Activated CD8-positive, alpha-beta T cell treated with anti-CD3 and anti-CD28 coated beads, Interleukin-2, amount 10 ng/mL, durations not matched to agents 7 days and 5 days (primary cell): ENCODE measurements at places on chromosomes 13 and 19. TPM values are rescaled to one million over a fixed set of nuclear protein-coding genes. Genes with fewer than 3 reads are reported as not detected.

The ZNF486 gene
- total RNA-seq, result 13.9 TPM

DNA sequence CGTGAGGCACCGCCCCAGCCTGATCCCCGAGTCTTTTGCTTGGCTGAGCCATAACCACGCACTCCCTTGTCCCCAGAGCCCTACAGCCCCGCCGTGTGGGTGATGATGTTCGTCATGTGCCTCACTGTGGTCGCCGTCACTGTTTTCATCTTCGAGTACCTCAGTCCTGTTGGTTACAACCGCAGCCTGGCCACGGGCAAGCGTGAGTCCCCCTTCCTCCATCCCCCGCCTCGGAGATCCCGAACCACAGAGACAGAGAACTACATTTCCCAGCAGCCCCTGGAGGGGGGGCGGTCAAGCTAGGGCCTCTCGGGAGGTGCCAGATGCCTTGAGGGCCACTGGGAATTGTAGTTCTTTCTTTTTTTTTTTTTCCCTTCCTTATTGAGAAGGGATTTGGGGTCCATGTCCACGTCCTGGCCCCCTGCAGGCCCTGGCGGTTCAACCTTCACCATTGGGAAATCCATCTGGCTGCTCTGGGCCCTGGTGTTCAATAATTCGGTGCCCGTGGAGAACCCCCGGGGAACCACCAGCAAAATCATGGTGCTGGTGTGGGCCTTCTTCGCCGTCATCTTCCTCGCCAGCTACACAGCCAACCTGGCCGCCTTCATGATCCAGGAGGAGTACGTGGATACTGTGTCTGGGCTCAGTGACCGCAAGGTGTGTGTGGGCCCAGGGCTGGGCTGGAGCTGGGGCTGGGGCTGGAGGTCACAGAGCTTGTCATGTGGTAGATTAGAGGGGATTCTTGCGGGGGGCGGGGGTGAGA is 25.9 kb downstream of the GRIN2D start:
- peak overlapping the region; percentile 90 for H3K27ac ChIP-seq
- peak overlapping the region; percentile 76 for H3K4me3 ChIP-seq
- peaks cover 31% of the 10 kb centered on the region for H3K4me1 ChIP-seq
- peaks cover 23% of the 10 kb centered on the region for H3K27me3 ChIP-seq

- peak overlapping the region; percentile 97 for H3K4me3 ChIP-seq
- peaks cover 45% of the 10 kb centered on the region for H3K4me1 ChIP-seq
- H3K27me3 ChIP-seq, result peaks cover 7% of the 10 kb centered on the region
- H3K27ac ChIP-seq, result peak overlapping the region; percentile 96
- peak; percentile 78 for DNase-seq
These were observed 622 bp upstream of the FXYD5 start for GRCh38 chr19:35153701-35154524.

DNA sequence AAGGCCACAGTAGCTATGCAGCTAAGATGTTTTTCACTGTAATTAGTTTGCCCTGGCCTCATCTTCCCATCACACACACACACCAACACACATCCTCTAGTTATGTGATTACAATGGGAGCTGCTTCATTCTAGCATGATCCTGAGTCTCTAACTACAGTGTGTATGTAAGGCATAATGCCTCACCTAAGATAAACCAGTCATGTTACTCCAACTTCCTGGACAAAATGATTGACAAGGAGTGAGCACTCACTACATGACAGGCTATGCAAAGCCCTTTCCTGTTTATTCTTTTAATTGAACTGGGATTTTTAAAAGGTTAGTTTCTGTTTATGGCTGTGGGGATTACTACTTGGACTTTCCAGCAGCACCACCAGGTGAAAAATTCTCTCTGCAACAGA is 400.8 kb upstream of the ATXN8OS start:
- H3K27me3 ChIP-seq, result no peaks in the 10 kb centered on the region
- no peak overlapping the region for H3K27ac ChIP-seq
- no peak overlapping the region for H3K4me3 ChIP-seq
- no peaks in the 10 kb centered on the region for H3K4me1 ChIP-seq
- DNase-seq, result no peak

DNA sequence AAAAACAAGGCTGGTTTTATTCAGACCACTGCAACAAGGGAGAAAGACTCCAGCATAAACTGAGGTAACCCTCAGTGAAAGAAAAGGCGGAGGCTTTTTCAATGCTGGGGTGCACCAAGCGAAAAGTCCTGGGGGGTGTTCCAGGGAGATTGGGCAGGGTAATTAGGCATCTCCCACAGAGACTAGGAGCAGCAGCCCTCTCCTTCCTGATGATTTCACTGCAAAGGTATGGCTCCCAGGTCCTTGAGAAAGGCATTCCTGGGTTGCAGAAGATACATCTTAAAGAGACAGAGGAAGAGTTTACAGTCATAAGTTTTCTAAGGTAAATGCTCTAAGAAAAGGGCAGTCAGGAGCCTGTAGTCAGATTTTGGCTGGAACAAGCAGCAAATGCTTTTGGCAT is 412.0 kb downstream of the FOXO1 start:
- no peak overlapping the region for H3K27ac ChIP-seq
- H3K27me3 ChIP-seq, result no peaks in the 10 kb centered on the region
- no peak for DNase-seq
- H3K4me1 ChIP-seq, result peaks cover 22% of the 10 kb centered on the region

DNA sequence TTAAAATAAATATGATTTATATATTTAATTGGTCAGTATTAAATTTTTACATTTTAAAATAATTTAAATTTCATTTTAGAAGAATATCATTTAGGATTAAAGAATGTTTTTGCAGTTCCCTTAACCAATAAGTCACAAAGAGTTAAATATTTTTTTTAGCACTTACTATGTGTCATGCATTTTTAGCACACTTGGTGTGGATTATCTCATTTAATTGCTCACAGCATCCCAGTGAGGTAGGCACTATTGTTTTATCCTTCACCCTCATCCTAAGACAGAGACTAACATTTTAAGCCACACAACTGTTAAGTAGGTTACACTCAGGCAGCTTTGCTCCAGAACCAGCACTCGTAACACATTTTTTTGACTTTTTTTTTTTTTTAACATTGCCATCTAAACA is 78.2 kb downstream of the URI1 start:
- no peak overlapping the region for H3K27ac ChIP-seq

GRCh38 chr19:56839652-56840450 is 675 bp downstream of the PEG3 start:
- H3K27me3 ChIP-seq, result peaks cover 3% of the 10 kb centered on the region
- no peak overlapping the region for H3K4me3 ChIP-seq
- no peak overlapping the region for H3K27ac ChIP-seq
- DNase-seq, result no peak
- H3K4me1 ChIP-seq, result no peaks in the 10 kb centered on the region

The APLP1 gene
- total RNA-seq, result 0.87 TPM

- H3K36me3 ChIP-seq, result peaks cover 66% of the 10 kb centered on the region
- DNase-seq, result peak; percentile 27
- H3K4me1 ChIP-seq, result peaks cover 15% of the 10 kb centered on the region
- H3K27ac ChIP-seq, result no peak overlapping the region
- H3K4me3 ChIP-seq, result no peak overlapping the region
These were observed 54.1 kb upstream of the MLNR start for GRCh38 chr13:49165798-49166752.

The CYP4F8 gene
- total RNA-seq, result not detected

DNA sequence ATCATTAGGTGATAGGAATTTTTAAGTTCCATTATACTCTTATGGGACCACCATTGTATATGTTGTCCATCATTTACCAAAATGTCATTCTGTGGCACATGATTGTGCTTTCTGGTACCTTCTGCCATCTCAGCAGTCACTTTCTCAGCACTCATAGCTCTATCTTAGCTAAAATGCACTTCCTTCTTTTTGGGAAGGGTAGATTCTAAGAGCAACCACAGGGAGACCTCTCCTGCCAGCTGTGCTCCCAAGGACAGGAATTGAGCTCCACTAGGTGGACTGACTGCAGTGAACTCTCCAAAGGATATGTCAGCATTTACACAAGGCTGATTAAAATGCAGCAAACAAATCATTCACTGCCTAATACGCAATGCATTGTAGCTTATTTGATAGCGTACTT is 91.8 kb upstream of the OBI1 start:
- peaks cover 10% of the 10 kb centered on the region for H3K27me3 ChIP-seq
- no peak for DNase-seq
- no peak overlapping the region for H3K27ac ChIP-seq

- H3K36me3 ChIP-seq, result no peaks in the 10 kb centered on the region
- no peak overlapping the region for H3K4me3 ChIP-seq
- no peak overlapping the region for H3K27ac ChIP-seq
- no peaks in the 10 kb centered on the region for H3K4me1 ChIP-seq
- H3K27me3 ChIP-seq, result peaks cover 2% of the 10 kb centered on the region
These were observed 162.5 kb downstream of the KCTD12 start for GRCh38 chr13:76723551-76724232.

GRCh38 chr13:20142023-20142926 is 18.6 kb downstream of the GJA3 start:
- H3K27ac ChIP-seq, result no peak overlapping the region
- no peak for DNase-seq
- peaks cover 3% of the 10 kb centered on the region for H3K4me1 ChIP-seq

The TFDP1 gene
- 191 TPM for total RNA-seq

The MAP2K2 gene
- 218 TPM for total RNA-seq

DNA sequence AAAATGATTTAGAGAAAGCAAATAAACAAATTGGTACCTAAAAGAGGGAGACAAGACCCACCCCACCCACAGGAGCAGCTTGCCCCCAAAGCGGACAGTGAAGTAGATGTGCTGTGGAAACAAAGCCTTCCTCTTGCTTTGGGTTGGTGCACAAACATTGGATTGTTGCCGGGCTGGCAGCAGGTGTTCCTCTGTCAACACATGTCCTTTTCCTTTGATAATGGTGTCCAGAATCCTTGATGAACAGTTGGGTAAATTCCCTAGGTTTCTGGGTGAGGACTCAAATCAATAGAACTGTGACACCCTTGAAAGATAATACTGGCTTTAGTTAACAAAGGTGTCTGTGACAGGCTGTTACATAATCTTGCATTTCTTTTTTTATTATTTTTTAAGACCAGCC is 311.8 kb downstream of the SPRY2 start:
- no peaks in the 10 kb centered on the region for H3K4me1 ChIP-seq
- no peak overlapping the region for H3K4me3 ChIP-seq
- no peaks in the 10 kb centered on the region for H3K36me3 ChIP-seq
- no peaks in the 10 kb centered on the region for H3K27me3 ChIP-seq
- DNase-seq, result no peak
- no peak overlapping the region for H3K27ac ChIP-seq

The IRGC gene
- total RNA-seq, result not detected

DNA sequence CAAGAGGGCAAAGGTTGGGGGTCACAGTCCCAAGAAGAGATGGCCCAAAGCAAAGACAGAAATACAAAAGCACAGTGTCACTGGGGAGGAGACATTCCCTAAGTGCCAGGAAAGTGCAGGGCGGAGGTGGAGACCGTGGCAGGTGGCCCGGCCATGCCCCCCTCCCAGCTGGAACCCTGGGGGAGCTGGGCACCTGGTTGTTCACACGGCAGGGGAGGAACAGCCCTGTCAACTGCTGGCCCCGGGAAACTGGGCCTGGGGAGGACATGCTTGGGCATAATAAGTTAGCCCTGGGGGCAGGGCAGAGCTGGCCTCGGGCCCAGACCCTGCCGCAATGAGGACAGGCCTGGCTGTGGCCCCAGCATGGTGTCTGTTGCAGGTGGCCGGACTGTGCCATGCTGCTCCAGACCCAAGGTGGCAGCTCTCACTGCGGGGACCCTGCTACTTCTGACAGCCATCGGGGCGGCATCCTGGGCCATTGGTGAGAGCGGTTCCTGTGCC is 7.4 kb downstream of the HPN start:
- no peak overlapping the region for H3K4me3 ChIP-seq
- DNase-seq, result no peak
- no peaks in the 10 kb centered on the region for H3K27me3 ChIP-seq
- no peaks in the 10 kb centered on the region for H3K36me3 ChIP-seq
- no peak overlapping the region for H3K27ac ChIP-seq

DNA sequence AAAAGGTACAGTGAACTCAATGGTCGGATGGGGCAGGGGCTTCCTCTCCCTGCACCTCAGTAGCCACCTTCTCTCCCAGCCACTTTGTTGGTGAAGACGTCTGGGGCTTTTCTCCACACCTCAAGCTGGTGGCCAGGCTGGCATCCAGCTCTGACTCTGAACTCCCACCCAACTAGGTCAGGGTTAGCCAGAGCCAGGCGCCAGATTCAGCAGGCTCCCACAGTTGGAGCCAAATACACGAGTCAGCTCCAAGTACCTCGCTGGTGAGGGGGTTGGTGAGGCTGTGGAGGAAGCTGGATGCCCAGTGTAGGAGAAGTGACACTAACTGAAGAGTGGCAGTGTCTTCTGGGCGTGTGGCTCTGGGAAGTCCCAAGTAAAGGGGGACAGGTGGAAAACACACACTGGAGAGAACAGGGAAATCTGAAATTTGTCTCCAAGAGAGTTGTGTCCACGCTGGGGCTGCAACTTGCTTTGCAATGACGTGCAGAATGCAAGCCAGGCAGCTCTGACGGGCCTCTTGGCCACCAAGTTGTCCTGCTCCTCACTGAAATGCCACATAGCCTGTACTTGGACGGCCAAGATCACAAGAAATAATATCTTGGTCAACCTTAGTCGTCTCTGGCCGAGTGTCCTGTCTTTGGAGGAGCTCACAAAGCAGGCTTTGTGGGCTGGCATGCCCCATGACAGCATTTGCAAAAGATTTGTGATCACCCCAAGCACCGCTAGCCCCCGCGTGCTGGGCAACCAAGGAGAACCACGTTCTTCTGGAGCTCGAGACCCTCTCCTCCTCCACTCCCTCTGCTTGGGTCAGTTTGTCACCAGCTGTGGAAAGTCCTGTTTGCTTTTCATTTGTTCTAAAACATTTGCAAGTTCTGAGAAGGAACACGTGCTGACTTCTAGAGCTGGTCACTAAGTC is 18.1 kb downstream of the SLC7A1 start:
- H3K27ac ChIP-seq, result no peak overlapping the region
- peaks cover 26% of the 10 kb centered on the region for H3K36me3 ChIP-seq
- H3K4me3 ChIP-seq, result no peak overlapping the region
- no peak for DNase-seq

- DNase-seq, result no peak
- H3K4me1 ChIP-seq, result peaks cover 26% of the 10 kb centered on the region
- H3K27ac ChIP-seq, result no peak overlapping the region
- no peak overlapping the region for H3K4me3 ChIP-seq
- H3K27me3 ChIP-seq, result no peaks in the 10 kb centered on the region
These were observed 4.2 kb downstream of the GZMM start for GRCh38 chr19:547836-548720.

The IZUMO2 gene
- not detected for total RNA-seq

The C19orf81 gene
- not detected for total RNA-seq

DNA sequence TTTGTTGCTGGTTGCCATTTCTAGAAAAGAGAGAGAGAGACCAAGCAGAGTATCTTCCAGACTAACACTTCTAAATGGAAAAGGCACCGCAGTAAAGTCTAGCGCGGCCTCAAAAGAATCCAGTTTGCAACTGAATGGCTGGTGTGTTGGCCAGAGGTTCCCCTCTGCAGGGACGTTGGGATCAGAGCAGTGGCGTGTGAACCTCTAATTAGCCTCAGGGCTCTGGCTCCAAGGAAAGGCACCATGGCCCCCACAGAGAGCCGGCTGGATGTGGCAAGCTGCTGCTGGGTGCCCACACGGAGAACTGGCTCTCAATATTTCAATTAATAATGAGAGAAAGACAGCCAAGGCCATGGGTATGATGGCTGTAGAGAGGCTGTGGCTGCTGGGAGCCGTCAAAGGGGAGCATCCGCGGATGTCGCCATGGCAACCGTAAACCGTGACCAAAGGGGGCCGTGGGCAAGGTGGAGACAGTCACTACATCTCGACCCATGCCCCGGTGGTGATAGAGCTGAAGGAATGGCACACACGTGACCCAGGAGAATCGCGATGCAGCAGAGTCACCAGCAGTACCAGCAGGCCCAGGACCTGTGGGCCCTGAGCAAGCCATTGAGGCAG is 9.5 kb downstream of the VSTM2B start:
- H3K27me3 ChIP-seq, result peaks cover 20% of the 10 kb centered on the region
- H3K4me1 ChIP-seq, result peaks cover 3% of the 10 kb centered on the region
- DNase-seq, result no peak
- H3K4me3 ChIP-seq, result no peak overlapping the region

The RASIP1 gene
- total RNA-seq, result 0.26 TPM
